ENCODE measurements at places on chromosomes 5 and 9. TPM values are rescaled to one million over a fixed set of nuclear protein-coding genes. Genes with fewer than 3 reads are reported as not detected.

Gene NNT
- 27.3 TPM for total RNA-seq

- DNase-seq = no peak
Measured at GRCh38 chr9:120741191-120741590, 26.9 kb upstream of the MEGF9 start.

DNA sequence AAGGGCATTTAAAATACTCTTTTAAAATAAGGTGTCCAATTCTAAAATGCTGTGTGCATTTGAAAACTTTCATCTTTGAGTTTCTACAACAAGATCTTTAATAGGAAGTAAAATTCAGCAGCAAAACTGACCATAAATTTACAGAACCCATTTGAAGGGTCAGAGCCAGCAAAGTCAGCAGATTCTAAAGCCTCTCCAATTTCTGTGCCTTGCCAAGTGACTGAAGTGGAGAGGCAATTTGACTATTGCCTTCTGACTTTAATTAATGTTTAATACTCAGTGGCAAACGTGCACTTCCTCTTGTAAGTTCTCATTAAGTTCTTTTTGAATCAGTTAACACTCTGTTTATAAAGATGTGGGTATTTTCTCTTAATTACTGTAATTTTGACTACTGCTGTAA is 155.2 kb downstream of the BAAT start:
- no peak for DNase-seq

GRCh38 chr9:73667749-73668148 is 516.1 kb downstream of the ANXA1 start:
- DNase-seq = no peak

Measured in GM23338 (cell line).